ENCODE measurements at places on chromosomes 5 and 9.
A peak's percentile ranks its signal among the peaks of the same experiment; 100 is the strongest.

DNA sequence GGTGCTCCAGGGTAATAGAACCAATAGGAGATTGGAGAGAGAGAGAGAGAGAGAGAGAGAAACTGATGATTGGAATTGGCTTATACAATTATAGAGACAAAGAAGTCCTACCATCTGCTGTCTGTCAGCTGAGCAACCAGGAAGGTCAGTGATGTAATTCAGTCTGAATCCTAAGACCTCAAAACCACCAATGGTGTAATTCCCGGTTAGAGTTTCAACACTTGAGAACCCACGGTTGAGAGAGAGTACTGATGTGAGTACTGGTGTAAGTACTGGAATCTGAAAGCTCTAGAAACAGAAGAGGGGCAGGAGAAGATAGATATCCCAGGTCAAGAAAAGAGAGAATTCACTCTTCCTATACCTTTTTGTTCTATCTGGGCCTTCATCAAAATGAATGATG lies 775.8 kb downstream of the EFNA5 start:
- no peak for DNase-seq

DNA sequence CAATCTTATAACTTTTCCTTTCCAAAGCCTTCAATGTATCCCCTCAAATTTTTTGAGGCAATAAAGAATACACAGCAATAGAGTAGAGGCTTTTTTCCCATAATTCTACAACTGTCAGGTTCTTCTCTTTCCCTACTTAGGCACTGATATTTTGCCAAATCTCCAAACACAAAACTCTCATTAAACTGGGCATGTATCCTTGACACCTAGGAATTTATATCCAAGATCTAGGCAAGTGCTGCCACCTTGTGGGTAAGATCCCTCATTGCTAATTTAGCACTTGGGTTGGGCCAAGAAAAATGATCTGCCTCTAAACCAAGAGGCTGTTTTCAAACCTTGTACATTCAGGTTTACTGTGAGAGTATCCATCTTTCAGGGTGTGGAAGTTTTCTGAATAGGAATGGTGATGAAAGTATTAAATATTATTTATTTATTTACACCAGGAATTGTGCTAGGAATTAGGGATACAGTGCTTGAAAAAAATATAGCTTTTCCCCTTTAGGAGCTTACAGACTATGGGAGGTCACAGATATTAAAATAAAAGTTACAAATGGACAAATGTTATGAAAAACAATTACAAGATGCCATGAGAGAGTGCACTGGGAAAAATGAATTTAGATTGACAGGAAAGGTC lies 17.6 kb downstream of the TSTD2 start:
- DNase-seq: peak; percentile 29

DNA sequence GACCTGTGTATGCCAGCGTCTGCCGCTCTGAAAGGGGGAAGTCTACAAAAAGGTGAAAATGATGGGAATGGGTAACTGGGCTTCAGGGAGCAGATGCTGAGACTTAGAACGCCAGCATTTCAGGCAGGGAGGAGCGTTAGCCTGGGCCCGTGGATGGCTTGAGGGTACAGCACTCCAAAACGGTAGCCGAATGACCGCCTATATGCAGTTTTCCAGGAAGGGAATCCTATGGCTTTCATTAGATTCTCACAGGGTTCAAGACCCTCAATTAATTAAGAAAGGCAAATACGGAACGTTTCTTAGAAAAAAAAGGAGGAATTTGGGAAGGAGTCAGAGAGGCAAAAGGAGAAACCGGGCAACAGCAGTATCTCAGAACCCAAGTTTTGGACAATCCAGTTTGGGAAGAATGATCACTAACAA lies 639 bp downstream of the AMACR start:
- no peak for DNase-seq

- DNase-seq: no peak
Observed at GRCh38 chr5:107486489-107486888, 184.2 kb downstream of the EFNA5 start.

DNA sequence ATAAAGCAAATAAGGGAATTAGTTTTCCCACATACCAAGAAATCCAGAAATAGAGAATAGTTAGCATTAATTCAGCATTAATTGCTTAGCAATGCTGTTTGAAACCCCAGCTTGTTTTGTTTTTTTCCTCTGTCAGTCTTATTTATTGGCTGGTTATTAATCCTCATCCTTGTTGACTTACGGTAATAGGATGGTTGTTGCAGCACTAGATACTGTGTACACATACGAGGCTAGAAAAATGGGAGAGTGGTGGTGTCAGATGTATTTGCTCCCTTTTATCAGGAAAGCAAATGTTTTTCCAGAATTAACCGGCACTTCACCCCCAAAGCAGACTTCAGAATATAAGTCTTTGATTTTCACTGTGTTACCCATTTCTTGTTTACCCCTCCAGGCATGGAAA lies 60.4 kb downstream of the ERBIN start:
- no peak for DNase-seq

DNA sequence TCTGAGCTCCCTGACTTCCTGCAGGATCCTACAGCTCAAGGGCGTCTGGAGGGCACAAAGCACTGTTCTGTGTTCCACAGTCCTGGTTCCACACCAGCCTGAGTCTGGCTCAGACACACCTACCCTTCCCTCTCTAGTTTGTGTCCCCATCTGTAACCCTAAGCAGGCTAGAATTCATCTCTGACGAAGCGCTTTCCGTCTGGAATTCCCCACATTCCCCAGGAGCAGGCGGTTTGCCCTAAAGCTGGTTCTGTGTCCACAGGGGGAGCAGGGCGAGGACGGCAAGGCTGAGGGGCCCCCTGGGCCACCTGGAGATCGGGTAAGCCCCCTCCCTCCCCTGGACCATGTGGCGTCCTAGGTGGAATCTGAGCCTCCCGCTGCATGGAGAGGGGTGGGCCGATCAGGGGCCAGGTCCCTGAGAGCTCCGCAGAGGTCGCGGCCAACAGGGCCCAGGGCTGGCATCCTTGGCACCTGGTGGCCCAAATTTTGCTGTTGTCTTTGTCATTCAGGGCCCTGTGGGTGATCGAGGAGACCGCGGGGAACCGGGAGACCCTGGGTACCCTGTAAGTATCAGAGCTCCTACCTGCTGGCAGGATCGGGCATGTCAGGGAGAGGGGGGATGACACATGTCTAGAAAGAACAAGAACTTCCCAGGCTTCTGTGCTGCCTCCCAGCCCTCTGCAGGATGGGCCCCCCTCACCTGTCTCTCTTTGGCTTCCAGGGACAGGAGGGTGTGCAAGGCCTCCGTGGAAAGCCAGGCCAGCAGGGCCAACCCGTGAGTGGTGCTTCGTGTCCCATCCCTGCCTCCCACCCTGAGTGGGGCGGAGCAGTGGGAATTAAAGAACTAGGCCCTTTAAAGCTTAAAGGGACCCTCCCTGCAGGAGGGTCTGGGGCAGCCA lies 34.5 kb upstream of the ORM1 start:
- no peak for DNase-seq

DNA sequence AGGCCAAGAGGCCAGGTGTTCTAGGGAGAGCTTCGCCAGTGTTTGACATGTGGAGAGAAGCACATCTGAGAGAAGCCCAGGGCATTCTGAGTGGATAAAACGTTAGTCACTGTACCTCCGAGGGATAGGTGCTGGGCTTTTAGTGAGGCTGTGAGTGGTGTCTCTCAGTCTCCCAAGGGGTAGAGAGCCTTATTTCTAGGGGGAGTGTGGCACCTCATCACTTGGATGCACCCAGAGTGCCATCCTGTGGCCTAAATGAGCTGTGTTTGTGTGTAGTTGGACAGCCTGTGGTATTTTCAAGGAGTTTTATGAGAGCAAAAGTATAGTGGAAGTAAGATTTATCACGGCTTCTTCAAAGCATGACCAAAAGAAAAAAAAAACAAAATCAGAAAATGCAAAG lies 1046.9 kb upstream of the WWC1 start:
- no peak for DNase-seq

DNA sequence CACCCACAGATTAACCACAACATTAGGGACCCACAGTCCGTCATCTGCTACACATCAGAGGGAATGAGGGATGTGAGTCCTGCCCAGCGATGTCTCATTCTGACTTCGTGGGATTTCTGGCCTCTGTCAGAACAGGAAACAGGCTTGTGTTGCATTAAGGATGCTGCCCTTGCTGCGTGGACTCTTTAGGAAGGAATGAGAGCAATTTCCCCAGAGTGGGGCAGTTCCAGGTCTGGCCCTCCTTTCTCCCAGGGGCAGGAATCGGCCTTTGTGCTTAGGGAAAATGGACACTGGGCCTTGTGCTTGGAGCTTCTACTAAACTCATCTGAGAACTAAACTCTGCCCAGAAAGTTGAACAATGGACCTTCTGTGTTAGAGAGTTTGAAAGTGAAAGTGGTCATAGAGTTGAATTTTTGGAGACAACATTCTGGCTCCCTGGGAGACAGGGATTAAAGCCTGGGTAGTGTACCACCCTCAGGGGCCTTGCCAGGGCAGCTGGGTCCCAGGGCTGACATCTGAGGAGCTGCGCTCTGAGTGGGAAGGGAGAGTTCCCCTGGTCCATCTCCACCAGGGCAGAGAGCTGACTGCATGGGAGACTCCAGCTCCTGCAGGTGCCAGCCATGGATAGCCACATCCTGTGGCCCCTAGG lies 37.8 kb upstream of the S1PR3 start:
- DNase-seq: no peak

- no peak for DNase-seq
Observed at GRCh38 chr9:124290743-124291554, 33.2 kb downstream of the NEK6 start.

- no peak for DNase-seq
Observed at GRCh38 chr9:93237540-93237939, 53.6 kb downstream of the WNK2 start.

- peak; percentile 96 for DNase-seq
Observed at GRCh38 chr9:129334105-129334935, 156.3 kb upstream of the IER5L start.

- DNase-seq: no peak
Observed at GRCh38 chr5:78526049-78526525, 122.5 kb downstream of the LHFPL2 start.

DNA sequence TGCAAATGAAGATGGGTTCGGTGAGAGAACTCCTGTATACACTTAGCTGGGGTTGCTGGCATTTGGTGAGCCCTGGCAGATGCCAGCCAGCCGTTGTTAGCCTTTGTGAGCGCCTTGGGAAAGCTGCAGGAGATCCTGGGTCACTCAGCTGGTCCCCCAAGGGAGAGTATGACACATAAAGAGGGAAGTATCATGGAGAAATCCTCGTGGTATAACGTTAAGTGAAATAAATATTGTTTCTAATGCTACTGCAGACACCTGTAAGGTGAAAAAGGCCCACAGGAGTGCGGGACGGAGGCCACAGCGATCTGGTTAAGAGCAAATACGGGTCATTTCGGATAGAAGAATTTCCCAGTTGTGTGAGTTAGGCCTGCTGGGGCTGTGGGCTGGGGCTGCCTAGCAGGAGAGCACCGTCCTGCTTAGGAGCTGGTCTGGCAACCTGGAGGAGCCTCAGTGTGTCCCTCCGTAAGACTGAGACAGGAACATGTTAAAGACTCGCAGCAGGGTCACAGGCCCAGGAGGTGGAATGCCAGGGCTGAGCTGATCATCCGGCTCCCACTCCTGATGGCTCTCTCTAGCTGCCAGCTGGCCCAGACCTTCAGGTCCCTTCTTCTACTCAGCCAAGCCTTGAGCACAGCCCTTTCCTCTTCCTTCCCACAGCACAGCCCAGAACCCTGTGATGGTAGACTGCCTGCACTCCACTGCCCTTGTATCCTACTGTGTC lies 4.9 kb downstream of the NKX2-5 start:
- no peak for DNase-seq

GRCh38 chr5:125154301-125155110 lies 408.1 kb upstream of the ZNF608 start:
- no peak for DNase-seq

DNA sequence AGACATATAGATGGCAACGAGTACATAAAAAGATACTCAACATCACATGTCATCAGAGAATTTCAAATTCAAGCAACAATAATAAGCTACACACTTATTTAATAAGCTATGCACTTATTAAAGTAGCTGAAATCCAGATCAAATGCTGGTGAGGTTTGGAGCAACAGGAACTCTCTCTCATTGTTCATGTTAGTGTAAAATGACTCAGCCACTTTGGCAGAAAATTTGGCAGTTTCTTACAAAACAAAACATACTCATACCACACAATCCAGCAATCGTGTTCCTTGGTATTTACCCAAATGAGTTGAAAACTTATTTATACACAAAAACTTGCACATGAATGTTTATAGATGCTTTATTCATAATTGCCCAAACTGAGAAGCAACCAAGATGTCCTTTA lies 131.5 kb upstream of the NFIL3 start:
- DNase-seq: no peak

DNA sequence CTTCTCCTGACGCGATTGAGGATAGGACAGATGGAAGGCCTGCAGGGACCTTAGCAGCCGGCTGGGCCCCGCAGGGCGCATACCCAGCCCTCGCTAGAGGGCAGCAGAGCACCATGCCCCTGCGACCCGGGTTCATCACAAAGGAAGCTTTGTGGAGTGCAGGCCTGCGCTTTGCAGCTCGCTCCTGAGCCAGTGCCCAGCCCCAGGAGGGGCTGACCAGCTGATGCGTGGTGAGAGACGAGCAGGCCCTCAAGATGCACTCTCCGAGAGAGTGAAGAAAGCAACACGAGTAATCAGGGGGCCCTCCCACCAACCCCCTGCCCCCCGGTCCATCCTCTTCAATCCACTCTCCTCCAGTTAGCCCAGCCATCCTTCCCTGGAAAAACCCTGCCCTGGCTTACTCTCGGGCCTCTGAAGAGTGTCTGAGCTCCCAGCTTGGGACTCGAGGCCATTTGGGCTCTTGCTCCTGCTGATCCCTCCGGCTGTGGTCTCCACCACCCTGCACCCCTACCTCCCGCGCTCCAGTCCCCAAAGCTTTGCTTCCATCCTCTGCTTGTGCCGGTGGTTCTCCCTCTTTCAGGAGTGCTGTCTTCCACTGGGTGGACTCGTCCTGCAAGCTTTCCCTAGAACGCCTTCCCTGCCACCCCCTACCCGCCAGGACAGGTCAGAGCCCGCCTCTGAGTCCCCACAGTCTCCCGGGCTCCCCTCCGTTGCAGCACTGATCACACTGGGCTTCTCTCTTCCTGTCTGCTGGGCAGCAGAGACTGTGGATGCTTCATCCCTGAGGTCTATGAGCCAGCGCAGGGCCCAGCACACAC lies 9.1 kb upstream of the KIF12 start:
- peak; percentile 81 for DNase-seq

GRCh38 chr5:115888027-115888426 lies 46.3 kb downstream of the AP3S1 start:
- DNase-seq: no peak

- DNase-seq: no peak
Observed at GRCh38 chr5:157175071-157175612, 5.5 kb upstream of the ITK start.

DNA sequence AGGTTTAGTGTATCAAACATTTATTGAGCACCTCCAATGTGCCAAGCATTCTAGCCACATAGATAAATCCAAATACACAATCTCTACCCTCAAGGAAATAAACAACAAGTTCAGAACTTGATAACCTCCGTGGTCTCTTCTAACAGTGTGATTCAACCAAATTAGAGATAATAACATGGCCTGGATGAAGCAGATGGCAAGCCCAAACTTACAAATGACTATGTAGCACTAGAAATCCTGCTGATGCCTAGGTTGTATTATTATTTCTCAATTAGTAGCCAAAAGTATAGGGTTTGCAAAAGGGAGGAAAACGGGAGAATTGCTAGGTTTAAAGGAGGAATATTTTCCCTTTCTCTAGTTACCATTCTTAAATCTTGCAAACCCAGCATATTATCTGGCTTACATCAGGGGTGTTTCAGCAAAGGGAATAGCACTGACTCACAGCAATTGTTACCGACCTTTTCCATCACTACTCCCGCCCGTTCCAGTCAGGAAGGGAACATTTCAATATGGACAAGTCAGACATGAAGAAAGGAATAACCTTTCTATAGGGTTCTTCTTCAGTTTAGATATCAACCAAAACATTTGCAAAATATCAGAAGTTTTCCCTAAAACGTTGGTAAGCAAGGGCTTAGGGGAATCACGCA lies 2.3 kb downstream of the DPYSL3 start:
- DNase-seq: no peak
